Activated T-helper 1 cell treated with anti-CD3 and anti-CD28 coated beads, Interleukin-12 subunit alpha, Interleukin-12 subunit beta, Interleukin-2, Interleukin-4 antibody, amounts not matched to agents 30 ng/mL and 10 ng/mL and 1 ng/mL, durations not matched to agents 14 hours and 24 hours and 36 hours (primary cell): ENCODE measurements at places on chromosomes 12 and 14. TPM values are rescaled to one million over a fixed set of nuclear protein-coding genes. Genes with fewer than 3 reads are reported as not detected.

RAPGEF3 gene
- 4.7 and 6.5 TPM in 2 replicates for total RNA-seq

TNFAIP2 gene
- 2.3 and 2.4 TPM in 2 replicates for total RNA-seq

CLEC7A gene
- total RNA-seq = 0.17 TPM in 1 of 2 replicates, not detected in the other

TAC3 gene
- 0.34 TPM in 1 of 2 replicates, not detected in the other for total RNA-seq

SPIC gene
- total RNA-seq = not detected in 2 replicates
